Astrocyte (in vitro differentiated cells and primary cell): ENCODE measurements at places on chromosomes 12 and 14. TPM values are rescaled to one million over a fixed set of nuclear protein-coding genes. Genes with fewer than 3 reads are reported as not detected.
A peak's percentile ranks its signal among the peaks of the same experiment; 100 is the strongest.

EML1 gene
- 17.1 and 23.5 TPM in 2 replicates for total RNA-seq

CLEC2B gene
- total RNA-seq = not detected in 2 replicates

TCL1A gene
- total RNA-seq = not detected in 2 replicates

DCN gene
- total RNA-seq = 0.57 and 0.87 TPM in 2 replicates

DNA sequence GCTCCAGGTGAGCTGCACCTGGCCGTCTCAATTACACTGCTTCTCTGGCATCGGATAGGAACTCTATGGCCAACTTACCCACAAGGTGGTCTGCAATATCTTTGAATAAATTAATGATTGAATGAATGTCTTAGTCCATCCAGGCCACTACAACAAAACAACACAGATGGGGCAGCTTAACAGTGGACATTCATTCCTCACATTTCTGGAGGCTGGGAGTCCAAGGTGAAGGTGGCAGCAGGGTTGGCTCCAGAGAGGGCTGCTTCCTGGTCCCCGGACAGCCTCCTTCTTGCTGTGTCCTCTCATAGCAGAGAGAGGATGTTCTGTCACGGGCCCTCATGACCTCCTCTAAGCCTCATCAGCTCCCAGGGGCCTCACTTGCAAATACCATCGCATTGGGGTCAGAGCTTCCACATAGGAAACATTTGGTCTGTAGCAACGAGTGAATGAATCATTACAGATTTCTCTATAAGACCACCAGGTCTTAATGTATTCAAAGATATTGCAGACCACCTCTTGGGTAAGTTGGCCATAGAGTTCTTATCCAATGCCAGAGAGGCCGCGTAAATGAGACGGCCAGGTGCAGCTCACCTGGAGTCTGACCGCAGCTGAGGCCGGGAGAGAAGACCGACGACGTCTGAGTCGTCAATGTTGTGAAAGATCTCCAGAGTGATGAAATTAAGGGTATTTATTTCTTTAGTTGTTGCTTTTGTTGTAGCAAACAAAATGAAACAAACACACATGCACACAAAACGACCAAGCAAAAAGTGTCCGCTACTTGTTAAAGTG is 182.7 kb upstream of the C14orf180 start:
- no peak for DNase-seq
- no peaks in the 10 kb centered on the region for H3K4me1 ChIP-seq
- no peaks in the 10 kb centered on the region for H3K36me3 ChIP-seq
- H3K27me3 ChIP-seq = no peaks in the 10 kb centered on the region
- H3K4me3 ChIP-seq = no peak overlapping the region

DNA sequence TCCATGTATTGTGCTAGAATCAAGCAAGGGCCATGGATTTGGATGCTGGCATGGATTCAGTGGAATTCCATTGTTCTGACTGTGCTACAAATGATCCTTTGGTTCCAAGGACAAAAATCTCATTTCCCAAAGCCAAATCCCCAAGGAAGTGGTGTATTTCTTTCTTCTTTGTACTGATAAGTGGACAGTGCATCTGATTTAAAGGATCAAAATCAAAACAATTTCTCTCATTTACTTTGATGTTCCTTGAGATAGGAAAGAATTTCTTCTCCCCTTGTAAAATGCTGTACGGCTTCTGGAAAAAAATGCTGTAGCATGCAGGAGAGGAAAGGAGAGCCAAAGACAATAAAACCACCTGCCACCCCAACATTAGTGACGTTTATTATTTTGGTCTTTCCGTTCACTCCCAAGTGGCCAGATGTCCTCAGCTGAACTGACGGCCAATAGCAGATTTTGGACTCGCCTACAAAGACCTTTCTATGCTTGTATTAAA is 185.7 kb downstream of the PRKD1 start:
- no peaks in the 10 kb centered on the region for H3K27me3 ChIP-seq
- no peak overlapping the region for H3K4me3 ChIP-seq
- H3K27ac ChIP-seq = peak overlapping the region; percentile 26
